ENCODE measurements at places on chromosomes 6 and 20.

GRCh38 chr20:44809380-44810060, 826 bp downstream of the RIMS4 start:
- no peak for DNase-seq

GRCh38 chr20:49349078-49349477, 71.2 kb upstream of the ZNFX1 start:
- DNase-seq = no peak

GRCh38 chr6:149111556-149112115, 205.9 kb upstream of the TAB2 start:
- no peak for DNase-seq

GRCh38 chr20:56843386-56843785, 214.3 kb downstream of the TFAP2C start:
- no peak for DNase-seq

- no peak for DNase-seq
These were observed 4.8 kb upstream of the GPR31 start for GRCh38 chr6:167162591-167162990.

DNA sequence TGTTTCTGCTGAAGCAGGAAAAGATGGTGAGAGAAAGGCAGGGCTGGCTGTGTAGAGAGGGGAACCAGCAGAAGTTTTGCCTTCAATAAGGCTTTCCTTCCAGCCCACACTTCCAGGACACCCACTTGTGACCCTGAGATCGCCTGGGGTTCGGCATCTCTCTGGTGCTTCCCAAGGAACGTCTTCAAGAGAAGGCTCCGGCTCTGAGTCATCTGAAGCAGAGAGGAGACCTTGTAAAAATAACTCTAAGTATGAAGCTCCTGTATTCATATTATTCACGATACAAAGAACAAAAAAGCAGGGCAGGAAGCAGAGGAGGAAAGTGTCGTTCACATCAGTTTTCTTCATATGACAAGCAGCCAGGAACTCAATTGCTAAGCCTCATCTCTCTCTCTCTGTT, 95.4 kb upstream of the MRPS10 start:
- DNase-seq = peak; percentile 63

GRCh38 chr6:15554728-15555100, 108.1 kb downstream of the DTNBP1 start:
- DNase-seq = no peak

- no peak for DNase-seq
These were observed 406.3 kb downstream of the PREX1 start for GRCh38 chr20:48421547-48421946.

GRCh38 chr6:163380216-163380615, 34.3 kb upstream of the QKI start:
- no peak for DNase-seq

GRCh38 chr6:145132709-145133108, 602.6 kb downstream of the EPM2A start:
- no peak for DNase-seq

DNA sequence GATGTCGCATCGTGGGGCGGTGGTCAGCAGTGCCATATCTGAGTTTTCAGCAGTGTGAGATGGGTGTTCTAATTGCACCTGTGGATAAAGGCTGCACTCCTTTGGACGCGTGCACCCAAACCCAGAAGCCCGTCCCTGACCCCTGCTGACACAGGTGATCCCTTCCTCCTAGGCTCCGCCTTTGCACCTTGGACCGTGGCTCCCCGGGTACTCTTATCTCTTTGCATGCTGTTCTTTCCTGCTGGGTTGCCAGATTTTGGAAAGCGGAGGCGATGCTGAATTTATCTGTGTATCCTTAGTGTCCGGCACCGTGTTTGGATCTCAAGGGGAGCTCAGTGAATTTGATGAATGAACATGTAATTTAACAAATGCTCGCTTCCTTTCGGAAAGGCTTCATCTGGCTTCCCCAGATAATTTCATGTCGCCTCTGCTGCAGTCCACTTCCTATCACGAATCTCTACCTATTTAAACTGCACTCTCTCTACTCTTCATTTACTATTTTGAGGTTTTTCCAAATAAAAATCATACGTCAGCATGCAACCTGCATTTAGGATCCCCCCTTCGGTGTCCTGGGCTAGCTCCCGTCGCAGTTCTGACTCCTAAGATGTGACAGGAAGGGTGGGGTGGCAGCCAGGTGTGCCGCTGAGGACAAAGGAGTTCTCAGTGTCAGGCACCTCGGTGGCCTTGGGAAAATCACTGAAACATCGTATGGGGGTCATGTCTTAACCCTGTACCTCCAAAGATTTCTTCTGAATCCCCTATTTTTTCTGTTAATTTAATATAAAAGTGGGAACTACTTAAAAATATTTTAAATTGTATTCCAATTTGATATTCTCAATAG, 753 bp upstream of the PERP start:
- no peak for DNase-seq

DNA sequence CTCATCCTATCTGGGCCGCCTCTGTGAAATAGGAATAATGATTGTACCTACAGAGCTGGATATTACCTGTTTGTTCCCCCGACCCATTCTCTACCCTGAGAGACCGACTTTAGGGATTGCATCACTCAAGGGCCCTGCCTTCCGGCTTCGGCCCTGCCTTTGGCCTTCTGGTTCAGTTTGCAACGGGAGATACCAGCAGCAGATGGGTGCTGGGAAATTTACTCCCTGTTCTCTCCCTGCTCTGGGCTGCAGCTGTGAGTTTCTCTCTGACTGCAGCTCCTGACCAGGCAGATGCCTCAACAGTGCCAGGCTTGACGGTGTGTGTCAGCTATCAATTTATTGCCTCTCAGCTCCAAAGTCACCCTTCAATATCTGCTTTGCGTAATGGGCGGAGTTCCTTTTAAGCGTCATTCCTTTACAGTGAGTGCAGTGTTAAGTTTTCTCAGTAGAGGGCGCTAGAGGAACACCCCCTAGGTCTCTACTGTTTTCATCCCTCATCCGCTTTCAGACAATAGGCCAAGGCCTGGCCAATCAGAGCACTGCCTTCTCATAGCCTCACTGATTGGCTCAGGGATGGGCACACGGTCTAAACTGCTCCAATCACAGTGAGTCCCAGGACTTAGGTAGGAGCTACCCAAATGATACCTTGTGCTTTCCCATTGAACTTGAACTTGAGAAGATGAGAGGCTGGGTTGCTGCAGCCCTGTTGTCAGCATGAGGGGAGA, 30.0 kb downstream of the KCNG1 start:
- DNase-seq = peak; percentile 85

- no peak for DNase-seq
These were observed 44.2 kb downstream of the SNAI1 start for GRCh38 chr20:50026746-50027575.

DNA sequence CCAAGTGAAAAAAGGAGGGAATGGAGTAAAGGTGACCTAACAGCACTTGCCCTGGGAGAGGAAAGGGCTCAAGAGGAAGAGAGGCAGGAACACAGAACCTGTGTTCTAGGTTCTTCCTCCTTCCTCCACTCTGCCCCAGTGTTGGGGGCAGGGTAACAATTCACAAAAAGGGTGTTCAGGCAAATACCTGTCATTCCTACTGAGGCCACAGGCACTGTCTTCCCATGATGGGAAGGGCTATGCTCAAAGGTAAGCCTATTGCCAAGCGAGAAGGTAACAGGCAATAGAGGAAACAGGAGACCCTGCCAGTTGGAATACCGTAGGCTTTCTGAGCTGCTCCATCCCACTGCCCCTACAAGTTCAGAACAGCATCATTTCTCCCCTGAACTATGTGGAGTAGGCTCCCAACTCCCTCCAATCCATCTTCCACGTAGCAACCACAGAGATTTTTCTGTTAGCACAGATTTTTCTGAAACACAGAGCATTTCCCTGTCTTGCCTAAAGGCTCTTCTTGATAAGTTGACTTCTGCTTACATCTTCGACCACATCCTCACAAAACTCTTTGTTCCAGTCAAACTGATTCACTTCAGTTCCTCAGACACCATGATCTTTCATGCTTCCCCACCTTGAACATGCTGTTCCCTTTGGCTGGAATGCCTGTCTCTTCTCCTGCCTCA, 2.7 kb downstream of the AGPAT1 start:
- no peak for DNase-seq

DNA sequence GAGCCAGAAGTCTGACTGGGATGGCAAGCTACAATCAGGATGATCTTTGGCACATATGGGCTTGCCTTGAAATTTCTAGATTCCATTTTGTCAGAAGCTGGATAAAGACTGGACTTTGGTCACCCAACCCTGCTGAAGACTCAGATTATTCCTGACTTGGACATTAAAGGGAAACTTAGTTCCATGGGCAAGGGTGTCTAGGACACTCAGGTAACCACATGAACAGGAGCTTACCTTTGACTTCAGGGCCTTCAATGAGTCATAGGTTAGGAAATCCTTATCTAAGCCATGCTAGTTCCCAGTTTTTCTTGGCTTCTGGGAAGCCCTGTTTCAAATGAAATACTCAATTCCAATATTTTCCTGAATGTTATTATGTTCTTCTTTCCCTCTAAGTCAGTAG, 28.5 kb upstream of the IFNGR1 start:
- DNase-seq = no peak

- DNase-seq = no peak
These were observed 24.4 kb downstream of the FOXC1 start for GRCh38 chr6:1634081-1634480.

GRCh38 chr6:169907419-169908115, 156.1 kb downstream of the ERMARD start:
- DNase-seq = no peak

DNA sequence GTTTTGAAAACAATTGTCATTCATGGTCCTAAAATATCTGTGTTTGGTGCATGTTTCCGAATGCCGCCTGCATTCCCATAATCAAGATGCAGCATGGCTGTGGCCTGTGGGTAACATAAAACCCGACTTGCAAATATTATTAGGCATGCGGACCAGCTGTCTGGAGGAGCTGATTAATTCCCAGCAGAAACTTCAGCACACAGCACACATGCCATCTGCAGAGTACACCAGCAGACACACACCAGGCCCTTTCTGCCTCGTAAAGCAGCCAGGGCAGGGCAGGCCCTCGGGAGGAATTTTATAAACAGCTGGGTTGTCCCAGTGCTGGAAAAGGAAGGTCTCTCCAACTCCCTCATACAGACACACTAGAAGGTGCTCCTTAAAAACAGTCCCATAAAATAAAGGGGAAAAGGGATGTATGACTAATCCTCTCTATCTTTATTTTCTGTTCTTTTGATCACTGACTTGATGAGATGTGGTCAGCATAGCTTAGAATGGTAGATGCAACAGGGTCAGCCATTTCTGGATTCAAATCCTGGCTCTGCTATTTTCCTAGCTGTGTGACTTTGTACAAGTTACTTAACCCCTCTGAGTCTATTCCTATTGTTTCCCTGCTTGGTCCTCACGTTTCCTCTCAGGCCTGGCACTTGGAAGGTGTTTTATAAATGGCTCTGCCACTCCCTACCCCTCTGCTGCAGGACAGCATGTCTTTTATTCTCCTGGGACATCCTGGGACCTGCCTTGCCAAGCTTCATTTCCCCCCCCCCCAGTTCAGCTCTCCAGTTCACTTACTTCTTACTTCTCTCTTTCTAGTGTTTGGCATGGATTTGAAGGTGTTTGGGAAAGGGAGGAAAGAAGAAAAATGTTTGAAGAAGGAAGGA, 85.9 kb upstream of the TRAF3IP2 start:
- no peak for DNase-seq
